Motor neuron (in vitro differentiated cells): ENCODE measurements at places on chromosomes 16 and 17. TPM values are rescaled to one million over a fixed set of nuclear protein-coding genes. Genes with fewer than 3 reads are reported as not detected.
A peak's percentile ranks its signal among the peaks of the same experiment; 100 is the strongest.

DNA sequence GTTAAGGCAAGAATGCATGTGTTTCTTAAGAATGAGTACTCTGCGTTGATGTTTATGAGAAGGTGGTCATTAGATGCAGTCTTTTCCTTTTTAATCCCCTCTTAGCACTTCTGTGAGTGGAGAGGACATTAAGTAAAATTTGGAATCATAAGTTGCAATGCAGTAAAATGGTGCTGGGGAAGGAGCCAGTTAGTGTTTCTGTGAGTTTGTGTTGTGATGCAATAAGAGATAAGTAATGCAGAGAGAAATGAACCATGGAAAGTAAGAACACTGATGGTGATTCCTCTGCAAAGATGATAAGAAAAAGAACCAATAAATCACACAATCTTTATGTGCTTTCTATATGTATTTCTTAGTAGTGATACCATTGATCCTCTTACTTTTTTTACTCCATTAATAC is 20.0 kb downstream of the ABHD15 start:
- ATAC-seq = no peak

- peak; percentile 55 for ATAC-seq
These were observed 35.4 kb downstream of the ADAM11 start for GRCh38 chr17:44793885-44794842.

DNA sequence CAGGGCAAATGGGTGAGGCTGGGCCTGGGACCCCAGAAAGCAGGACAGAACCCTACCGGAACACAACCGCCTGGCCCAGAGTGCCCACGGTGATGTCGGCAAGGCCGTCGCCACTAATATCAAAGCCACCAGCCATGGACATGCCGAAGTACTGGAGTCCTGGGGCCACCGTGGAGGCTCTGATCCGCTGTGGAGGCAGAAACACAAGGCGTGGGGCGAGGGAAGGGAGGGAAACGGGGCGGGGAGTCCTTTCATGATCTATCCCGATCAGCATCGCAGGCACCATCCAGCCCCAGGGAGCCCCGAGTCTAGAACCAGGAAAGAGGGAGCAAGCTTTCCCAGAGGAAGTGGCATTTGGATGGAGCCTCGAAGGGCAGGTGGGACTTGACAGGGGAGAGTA is 26.6 kb downstream of the HASPIN start:
- ATAC-seq = no peak

DNAJA2 gene
- 149 and 152 TPM in 2 replicates for total RNA-seq

DNA sequence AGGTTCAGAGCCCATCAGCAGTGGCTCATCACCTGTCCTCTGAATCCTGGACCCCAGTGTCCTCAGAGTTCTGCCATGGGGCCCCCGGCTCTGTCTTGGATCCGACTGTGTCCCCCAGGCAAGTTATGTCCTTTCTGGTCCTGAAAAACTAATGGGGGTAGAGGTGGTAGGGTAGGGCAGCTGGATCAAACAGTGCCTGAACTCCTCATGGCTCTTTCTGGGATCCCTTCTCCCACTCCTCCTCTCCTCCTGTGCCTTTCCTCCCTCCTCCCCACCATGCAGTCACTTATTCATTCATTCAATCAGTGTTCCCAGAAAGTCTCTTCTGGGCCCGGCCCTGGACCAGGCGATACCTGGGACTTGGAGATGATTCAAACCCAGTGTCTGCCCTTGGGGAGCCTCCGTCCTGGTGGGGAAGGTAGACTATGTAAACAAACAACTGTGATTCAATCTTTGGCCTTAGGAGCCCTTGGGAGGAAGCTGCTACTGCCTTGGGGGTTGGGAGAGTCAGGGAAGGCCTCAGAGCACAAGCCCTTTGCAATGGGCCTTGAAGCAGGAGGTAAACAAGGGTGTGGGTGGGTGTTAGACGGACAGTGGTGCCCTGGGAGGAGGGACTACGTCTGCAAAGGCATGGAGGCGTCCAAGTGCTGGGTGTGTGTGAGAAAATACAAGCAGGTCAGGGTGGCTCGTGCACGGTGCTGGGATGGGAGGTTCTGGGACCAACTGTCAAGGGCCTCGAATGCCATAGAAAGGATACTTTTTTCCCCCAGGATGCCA is 6.4 kb upstream of the FAM83G start:
- no peak for ATAC-seq

GRCh38 chr17:75570772-75571171 is 16.8 kb upstream of the MYO15B start:
- peak; percentile 43 for ATAC-seq

FBXW10 gene
- total RNA-seq = 0.20 and 0.43 TPM in 2 replicates

DNA sequence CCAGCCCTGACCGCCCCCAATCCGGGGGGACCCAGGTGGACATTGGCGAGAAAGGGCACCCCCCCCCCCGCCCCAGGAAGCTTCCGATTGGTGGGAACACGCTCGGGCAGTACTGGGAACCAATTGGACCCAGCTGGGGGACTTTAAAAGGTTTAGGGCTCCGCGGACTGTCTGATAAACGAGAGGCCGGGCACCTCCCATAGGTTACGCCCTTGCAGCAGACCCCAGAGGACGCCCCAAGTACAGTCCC is 245 bp downstream of the TMEM256 start:
- ATAC-seq = peak; percentile 26

DNA sequence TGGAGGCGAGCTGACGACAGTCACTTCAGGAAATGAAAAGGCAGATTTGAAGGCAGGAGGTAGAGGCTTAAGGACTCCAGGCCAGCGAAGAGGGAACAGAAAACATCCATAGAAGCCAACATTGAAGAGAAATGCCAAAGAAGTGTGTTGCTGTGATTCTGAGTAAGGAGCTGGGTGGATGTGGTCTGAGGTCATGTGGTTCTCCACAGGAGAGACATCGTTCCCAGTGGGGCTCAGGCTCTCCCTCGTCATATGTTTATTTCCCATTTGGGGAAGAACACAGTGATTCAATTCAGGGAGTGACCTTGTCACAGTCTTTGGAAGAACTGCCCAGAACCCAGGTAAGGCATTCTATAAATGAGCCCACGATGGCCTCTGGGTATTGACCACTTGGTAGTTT is 6.6 kb upstream of the PMP22 start:
- no peak for ATAC-seq

- no peak for ATAC-seq
These were observed 6.5 kb downstream of the MARF1 start for GRCh38 chr16:15636392-15636873.

DNA sequence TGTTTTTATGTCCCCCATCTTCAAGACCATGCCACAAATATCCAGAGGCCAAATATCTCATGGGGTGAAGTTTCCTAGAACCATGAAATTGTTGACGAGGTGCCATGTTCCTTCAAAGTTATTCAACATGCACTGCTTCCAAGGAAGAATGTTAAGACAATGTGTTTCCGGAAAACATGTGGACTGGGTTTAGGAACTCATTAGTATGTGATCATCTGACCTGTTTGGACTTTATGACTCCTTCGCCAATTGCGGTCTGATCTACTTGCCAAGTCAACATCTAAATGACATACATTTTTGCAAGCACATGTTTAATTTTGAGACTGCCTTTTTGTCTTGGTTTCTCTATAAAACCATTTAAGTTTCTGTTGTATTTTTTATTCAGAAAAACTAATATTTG is 234.8 kb downstream of the MAF start:
- no peak for ATAC-seq

- ATAC-seq = peak; percentile 68
These were observed 22.3 kb downstream of the ERN1 start for GRCh38 chr17:64107500-64108236.

DNA sequence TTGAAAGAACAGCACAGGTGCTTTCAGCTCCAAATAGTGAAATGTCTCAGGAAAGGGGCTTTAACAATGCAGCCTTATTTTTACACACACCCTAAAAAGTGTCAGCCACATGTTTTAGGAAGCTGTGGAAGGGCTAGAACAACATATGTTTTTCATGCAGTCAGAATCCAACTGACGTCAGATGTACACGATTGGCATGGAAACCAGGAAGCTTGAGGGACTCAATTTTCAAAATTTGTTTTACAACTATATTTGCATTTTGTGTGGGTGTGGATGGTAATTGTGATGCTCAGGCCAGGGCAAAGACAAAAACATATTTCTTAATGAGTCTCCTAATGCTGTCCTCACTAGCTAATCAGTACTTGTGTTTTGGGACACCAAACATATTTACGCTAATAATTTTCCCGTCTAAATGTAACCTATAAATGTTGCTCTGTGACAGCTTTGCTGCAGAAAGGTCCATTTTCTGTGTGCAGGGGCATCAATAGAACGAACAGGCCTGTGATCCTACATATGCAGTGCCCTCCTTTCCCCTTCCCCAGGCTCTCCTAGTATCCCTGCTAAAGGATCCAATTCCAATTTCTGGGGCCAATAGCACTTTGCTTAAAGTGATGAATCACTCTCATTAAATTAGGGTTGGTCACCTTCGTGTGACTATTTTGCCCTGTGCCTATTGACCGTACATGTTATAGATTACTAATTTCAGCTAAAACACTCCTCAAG is 434.0 kb upstream of the CDH5 start:
- peak; percentile 81 for ATAC-seq

DNA sequence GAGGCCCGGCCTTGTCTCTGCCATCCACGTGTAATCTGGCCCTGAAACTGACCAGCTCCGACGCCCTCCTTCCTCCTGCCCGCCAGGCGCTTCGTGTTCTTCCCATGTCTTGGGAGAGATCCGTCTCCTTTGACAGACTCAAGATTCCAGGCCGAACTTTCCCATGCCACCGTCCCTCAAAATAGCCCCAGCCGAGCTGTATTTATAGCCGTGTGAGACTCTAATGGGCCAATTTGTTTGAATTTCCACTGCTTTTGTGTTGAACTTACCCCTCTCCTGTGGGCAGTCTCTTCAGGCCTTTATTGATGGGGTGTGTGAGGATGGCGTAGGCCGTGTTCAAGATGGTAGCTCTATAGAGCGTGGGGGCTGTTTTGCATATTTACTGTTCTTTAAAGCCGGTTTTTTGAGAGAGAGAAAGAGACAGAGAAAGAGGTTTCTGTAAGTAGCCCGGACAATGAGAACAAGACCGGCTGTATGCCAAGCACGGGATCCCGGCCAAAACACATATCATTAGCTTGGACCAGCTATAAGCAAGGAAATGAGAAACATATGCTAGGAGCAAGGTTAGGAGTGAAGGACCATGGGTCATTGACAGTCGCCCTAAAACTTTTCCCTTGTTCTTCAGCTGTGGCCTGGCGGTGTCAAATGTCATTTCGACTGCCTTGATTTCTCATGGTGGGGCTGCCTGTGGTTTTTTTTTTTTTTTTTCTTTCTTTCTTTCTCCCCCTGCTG is 124.5 kb upstream of the ZFHX3 start:
- ATAC-seq = peak; percentile 77

LDHD gene
- total RNA-seq = 2.8 and 3.1 TPM in 2 replicates

DNA sequence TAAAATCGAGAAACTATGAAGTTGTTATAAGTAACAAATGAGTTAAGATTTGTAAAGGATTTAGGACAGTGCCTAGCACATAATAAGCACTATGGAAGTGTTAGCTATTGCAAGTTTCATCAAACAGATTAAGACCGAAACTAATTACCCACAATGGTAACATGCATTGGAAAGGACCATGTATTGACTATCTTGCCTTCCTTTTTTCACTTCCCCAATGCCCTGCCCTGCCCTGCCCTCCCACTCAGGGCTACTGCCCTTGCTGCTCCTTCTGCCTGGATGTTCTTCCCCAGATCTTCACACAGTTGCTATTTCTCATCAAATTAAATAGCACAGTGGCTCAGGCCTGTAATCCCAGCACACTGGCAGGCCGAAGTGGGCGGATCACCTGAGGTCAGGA is 202.1 kb upstream of the PSMD7 start:
- no peak for ATAC-seq

- ATAC-seq = no peak
These were observed 58.1 kb downstream of the WDR59 start for GRCh38 chr16:74926805-74927204.

DNA sequence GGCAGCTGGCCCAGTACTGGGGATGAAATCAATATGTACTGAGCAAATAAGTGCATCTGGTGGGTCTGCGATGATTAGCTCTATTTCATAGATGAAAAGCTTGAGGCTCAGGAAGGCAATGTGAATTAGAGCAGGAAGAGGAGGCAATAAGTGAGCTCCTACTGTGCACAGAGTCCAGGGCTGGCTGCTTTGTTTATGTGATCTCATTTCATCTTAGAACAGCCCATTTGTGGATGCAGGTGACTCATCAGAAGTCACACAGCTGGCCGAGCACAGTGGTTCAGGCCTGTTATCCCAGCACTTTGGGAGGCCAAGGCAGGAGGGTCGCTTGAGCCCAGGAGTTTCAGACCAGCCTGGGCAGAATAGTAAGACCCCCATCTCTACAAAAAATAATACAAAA is 7.1 kb downstream of the TMEM114 start:
- peak; percentile 44 for ATAC-seq

GRCh38 chr17:16314189-16314588 is 39.1 kb downstream of the CENPV start:
- no peak for ATAC-seq

DNA sequence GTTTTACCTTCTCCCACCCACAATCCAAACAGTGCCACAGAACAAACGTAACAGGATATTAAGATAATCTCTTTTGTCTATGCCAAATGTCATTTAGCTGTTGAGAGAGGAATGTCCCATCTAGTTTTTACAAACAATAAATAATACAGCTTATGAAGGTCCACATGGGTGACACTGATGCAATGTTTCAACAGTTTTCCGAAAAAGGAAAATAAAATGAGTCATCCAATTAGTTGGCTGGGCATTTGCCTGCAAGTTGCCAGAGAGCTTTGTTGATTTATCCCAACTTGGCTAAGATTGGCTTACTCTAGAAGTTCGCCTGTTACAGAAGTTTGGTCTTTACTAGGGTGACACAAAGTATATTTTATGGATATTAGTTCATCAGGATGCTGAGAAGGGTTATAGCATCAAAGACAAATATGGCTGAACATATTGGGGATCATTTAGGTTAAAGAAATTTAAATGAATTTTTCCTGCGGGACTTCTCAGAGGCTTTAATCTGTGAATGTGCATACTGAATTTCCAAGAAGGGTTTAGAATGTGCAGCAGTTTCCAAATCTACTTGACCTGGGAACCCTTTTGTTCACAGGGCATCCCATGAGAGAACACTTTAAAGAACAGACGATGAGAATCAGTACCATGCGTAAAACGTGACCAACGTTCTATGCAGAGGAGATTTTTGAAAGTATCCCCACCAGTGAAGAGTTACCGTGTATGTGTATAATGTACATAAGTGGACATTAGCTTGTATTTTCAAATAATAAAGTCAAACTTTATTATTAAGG is 73.1 kb downstream of the CDH13 start:
- ATAC-seq = peak; percentile 71

CEP295NL gene
- 0.99 and 2.0 TPM in 2 replicates for total RNA-seq
